ENCODE measurements at places on chromosomes 4 and X.

DNA sequence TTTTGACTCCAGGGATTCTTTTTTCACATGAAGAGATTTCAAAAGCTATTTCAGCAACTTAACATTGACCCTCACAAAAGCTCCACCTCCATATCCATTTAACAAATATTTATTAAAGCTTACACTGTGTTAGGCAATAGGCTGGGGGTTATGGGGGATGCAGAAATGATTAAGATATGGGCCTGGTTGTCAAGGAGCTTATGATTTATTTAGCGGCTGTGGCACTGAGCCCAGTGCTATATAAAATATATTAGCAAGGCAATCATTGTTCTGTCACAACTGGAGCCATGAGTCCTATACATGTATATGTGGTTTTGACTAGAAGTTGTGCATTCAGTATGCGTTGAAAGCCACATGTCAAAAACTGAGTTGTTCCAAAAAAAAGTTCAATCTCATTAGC is 131.1 kb downstream of the GPC3 start:
- no peak overlapping the region for H3K4me3 ChIP-seq
- no peaks in the 10 kb centered on the region for H3K36me3 ChIP-seq
- no peak overlapping the region for H3K27ac ChIP-seq
- no peaks in the 10 kb centered on the region for H3K27me3 ChIP-seq
- no peak for DNase-seq

- H3K36me3 ChIP-seq = peaks cover 25% of the 10 kb centered on the region
- DNase-seq = no peak
- H3K4me1 ChIP-seq = peaks cover 27% of the 10 kb centered on the region
These were observed 1.8 kb downstream of the KDM5C start for GRCh38 chrX:53223068-53223693.

- H3K27me3 ChIP-seq = no peaks in the 10 kb centered on the region
- H3K27ac ChIP-seq = no peak overlapping the region
- no peak overlapping the region for H3K4me3 ChIP-seq
These were observed 26.3 kb downstream of the CXCL1 start for GRCh38 chr4:73895201-73896175.

DNA sequence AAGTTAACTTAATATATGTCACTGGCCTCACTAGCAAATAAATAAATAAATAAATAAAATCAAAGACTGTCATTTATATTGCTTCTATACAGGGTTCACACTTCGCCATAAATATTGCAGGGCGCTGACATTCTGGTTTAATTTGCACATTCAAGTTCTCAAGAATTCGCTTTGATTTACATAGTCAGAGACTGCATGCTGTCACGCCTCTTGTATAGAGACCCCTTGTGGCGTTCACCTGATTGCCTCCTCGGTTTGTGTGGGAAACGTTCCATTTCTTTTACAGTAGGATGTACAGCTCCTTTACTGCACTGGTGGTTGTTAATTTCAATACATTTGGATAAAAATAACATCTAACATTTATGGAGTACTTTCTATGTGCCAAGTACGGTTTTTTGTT is 71.3 kb upstream of the ADGRG2 start:
- no peaks in the 10 kb centered on the region for H3K4me1 ChIP-seq
- no peaks in the 10 kb centered on the region for H3K27me3 ChIP-seq
- H3K36me3 ChIP-seq = no peaks in the 10 kb centered on the region
- no peak overlapping the region for H3K4me3 ChIP-seq
- H3K27ac ChIP-seq = no peak overlapping the region
- no peak for DNase-seq

GRCh38 chrX:67415937-67416336 is 127.9 kb upstream of the AR start:
- H3K36me3 ChIP-seq = no peaks in the 10 kb centered on the region
- no peak for DNase-seq
- H3K27ac ChIP-seq = no peak overlapping the region
- no peak overlapping the region for H3K4me3 ChIP-seq
- no peaks in the 10 kb centered on the region for H3K27me3 ChIP-seq

DNA sequence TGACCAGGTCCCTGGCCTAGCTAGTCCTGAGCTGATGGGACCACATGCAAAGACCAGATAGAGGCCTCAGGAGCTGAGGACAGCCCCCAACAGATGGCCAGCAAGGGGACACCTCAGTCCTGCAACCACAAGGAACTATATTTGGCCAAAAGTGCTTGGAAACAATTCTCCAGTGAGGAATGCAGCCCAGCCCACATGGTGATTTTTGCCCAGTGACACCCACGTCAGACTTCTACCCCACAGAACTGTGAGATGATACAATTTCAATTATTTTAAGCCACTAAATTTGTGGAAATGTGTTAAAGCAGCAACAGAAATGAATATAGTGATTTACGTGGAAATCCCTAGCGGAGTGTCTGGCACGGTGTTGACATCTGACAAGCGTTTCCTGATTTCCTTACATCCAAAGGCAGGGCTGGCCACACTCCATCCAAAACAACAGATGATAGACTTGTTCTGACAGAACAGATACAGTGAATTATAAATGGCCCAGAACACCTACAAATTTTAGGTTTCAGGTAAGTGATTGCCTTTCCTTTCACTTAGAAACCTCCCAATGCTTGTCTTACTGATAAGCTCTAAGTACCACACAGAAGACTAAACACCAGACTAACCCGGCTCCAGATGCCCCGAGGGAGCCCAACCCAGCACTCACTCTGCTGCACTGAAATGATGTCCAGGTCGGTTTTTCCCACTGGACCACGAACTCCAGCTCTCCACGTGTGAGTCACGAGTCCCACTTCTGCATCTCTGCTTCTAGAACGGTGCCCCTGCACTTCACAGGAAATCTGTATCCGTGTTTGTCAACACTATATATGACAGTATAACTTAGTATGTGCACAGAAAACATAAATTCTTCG is 5.8 kb downstream of the AFAP1 start:
- no peaks in the 10 kb centered on the region for H3K27me3 ChIP-seq
- H3K27ac ChIP-seq = no peak overlapping the region
- no peak overlapping the region for H3K4me3 ChIP-seq
- H3K36me3 ChIP-seq = no peaks in the 10 kb centered on the region
- H3K4me1 ChIP-seq = peaks cover 37% of the 10 kb centered on the region

DNA sequence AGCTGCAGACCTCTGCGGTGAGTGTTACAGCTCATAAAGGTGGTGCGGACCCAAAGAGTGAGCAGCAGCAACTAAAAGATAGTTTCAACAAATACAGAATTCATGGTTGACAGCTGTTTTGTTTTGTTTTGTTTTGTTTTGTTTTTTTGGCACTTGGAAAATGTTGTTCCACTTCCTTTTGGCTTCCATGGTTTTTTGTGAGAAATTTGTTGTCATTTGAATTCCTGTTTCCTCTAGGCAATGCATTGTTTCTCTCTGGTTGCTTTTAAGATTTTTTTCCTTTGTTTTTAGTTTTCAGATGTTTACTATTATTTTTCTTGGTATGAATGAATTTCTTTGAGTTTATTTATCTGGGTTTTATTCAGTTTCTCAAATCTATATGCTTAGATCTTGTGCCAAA is 229.4 kb downstream of the MID1IP1 start:
- no peaks in the 10 kb centered on the region for H3K27me3 ChIP-seq
- no peaks in the 10 kb centered on the region for H3K36me3 ChIP-seq
- no peak overlapping the region for H3K4me3 ChIP-seq
- no peak overlapping the region for H3K27ac ChIP-seq
- DNase-seq = no peak
- H3K4me1 ChIP-seq = no peaks in the 10 kb centered on the region

GRCh38 chr4:89344571-89344970 is 37.0 kb upstream of the GPRIN3 start:
- H3K36me3 ChIP-seq = no peaks in the 10 kb centered on the region
- DNase-seq = no peak
- no peaks in the 10 kb centered on the region for H3K27me3 ChIP-seq
- no peak overlapping the region for H3K4me3 ChIP-seq
- H3K4me1 ChIP-seq = no peaks in the 10 kb centered on the region
- H3K27ac ChIP-seq = no peak overlapping the region

- no peak overlapping the region for H3K4me3 ChIP-seq
- no peak overlapping the region for H3K27ac ChIP-seq
- H3K4me1 ChIP-seq = no peaks in the 10 kb centered on the region
These were observed 237.8 kb upstream of the ARSJ start for GRCh38 chr4:114217150-114217817.
